Cardiac muscle cell (in vitro differentiated cells and primary cell): ENCODE measurements at places on chromosomes 12 and 14. TPM values are rescaled to one million over a fixed set of nuclear protein-coding genes. Genes with fewer than 3 reads are reported as not detected.

The GLS2 gene
- total RNA-seq = 1.3 and 1.4 TPM in 2 replicates

DNA sequence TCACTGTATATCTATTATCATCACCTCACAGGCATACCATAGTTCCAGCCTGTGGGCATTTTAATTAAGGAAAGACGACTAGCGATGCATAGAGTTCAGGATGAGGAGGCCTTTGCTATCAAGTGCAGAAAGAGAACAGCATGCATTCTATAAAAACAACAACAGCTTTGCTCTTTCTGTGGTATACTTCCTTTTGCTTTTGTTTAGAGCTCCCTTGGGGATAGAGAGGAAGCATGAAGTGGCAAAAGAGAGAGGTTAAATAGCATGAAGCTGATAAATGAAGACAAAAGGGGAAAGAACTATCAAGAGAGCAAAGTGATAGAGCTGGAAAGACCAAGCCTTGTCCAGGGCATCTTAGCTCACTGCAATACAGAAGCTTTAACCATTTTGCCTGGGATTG is 23.5 kb downstream of the IFNG-AS1 start:
- no peaks in the 10 kb centered on the region for H3K4me1 ChIP-seq
- H3K27ac ChIP-seq = no peak overlapping the region
- H3K4me3 ChIP-seq = no peak overlapping the region
- H3K36me3 ChIP-seq = no peaks in the 10 kb centered on the region

- no peak overlapping the region for H3K4me3 ChIP-seq
- H3K36me3 ChIP-seq = no peaks in the 10 kb centered on the region
- DNase-seq = no peak
Measured at GRCh38 chr12:101957252-101957959, 80.0 kb downstream of the DRAM1 start.

DNA sequence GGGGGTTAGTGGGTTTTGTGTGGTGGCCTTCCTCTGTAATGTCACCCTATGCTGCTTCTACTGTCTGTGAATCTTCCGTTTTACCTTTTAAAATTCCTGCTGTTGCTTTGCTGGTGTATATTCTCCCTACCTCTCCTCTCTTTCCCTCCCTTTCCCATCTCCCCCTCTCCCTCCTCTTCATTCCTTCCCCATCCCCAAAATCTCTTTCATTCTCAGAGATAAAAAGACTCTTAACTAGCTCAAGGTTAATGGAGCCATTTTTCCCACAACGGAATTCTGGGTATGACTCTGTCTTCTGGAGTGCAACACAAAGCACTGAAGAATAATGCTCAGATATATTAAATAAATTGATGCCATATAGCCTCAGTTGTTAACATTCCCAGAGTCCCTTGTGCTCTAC is 148.1 kb downstream of the EGLN3 start:
- no peaks in the 10 kb centered on the region for H3K36me3 ChIP-seq
- H3K27ac ChIP-seq = no peak overlapping the region
- no peaks in the 10 kb centered on the region for H3K4me1 ChIP-seq
- no peak overlapping the region for H3K4me3 ChIP-seq
- no peak for DNase-seq

GRCh38 chr14:82431031-82431430 is 897.4 kb upstream of the SEL1L start:
- H3K4me1 ChIP-seq = no peaks in the 10 kb centered on the region
- H3K4me3 ChIP-seq = no peak overlapping the region
- DNase-seq = no peak
- H3K27ac ChIP-seq = no peak overlapping the region

- DNase-seq = peak; percentile 58
- H3K27me3 ChIP-seq = no peaks in the 10 kb centered on the region
- no peak overlapping the region for H3K27ac ChIP-seq
- H3K4me3 ChIP-seq = no peak overlapping the region
- H3K36me3 ChIP-seq = no peaks in the 10 kb centered on the region
Measured at GRCh38 chr12:2170376-2170775, 117.6 kb downstream of the CACNA1C start.

DNA sequence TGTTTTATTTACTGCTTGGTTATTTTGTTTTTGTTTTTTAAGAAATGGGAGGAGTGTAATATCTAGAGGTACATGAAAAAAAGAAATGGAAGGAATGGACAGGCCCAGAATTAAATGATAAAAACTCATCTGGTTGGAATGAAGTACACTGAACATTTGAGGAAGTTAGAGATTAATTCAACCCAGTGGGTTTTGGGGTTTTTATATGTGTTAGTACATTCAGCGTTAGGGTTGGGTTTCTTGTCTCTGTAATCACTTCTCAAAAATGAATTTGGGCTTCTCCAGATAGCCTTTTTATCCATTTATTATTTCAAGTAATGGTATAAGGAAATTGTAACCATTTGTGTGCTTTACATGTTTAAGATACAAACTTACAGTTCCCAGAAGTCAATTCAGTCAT is 19.5 kb upstream of the NUP107 start:
- no peaks in the 10 kb centered on the region for H3K27me3 ChIP-seq
- DNase-seq = no peak
- no peaks in the 10 kb centered on the region for H3K4me1 ChIP-seq
- H3K27ac ChIP-seq = no peak overlapping the region
